NCI-H446 treated with DMSO at 0.1 percent for 48 hours (cell line): ENCODE measurements at places on chromosomes 3 and 15.

- DNase-seq = no peak
These were observed 24.6 kb upstream of the AP4E1 start for GRCh38 chr15:50883903-50884302.

- DNase-seq = no peak
These were observed 221.7 kb upstream of the CMC1 start for GRCh38 chr3:28019740-28020139.

- no peak for DNase-seq
These were observed 473.6 kb downstream of the SOX2 start for GRCh38 chr3:182185313-182185712.

DNA sequence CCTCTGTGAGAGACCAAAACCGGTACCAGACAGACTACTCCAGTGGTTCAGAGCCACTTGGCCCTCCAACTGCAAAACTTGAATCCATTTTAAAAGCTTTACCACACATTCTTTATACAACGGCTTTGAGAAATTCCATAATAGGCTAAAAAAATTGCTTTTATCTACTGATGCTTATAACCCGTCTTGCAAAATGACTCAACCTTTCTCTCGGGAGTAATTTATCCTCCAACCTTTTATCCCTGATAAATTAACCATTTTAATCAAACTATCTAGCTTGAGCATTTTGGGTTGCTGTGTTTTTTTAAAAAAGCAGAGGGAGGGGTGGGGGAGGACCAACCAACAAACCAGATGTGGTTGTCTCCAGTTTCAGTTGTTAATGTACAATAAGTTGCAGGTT is 275.7 kb upstream of the LRTM1 start:
- DNase-seq = no peak

DNA sequence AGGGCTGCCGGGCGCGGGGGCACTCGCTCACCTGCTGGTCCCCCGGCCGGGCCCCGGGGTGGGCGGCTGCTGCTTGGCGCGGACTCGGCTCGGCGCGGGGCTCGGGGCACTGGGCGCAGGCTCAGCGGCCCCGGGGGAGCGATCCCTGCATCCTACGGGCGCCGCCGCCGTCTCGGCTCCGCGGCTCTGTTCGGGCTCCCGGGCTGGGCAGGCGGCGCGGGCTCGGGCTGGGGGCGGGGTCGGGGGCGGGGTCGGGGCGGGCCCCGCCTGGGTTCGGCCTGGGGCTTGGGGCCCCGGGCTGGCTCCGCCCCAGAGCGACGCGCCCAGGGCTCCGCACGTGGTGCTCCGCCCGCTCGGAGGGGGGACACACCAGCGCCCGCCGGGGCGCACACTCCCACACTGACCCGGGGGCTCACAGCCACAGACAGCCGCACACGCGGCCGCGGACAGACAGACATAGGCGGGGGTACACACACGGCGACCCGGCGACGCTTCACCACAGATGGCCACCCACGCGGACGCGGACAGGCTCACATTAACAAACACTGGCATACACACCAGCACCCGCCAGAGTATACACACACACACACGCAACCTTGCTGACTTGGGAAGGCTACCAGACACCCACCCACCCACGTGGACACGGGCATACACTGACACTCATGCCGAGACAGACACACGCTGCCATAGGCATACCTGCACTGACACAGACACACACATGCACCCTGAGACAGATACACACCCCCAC is at the start of gene SCN5A:
SCN5A (minus strand) TSS at position 188 of the 748 bp plus-strand sequence. CDS start 16,380 bp downstream, outside the sequence.
- no peak for DNase-seq

DNA sequence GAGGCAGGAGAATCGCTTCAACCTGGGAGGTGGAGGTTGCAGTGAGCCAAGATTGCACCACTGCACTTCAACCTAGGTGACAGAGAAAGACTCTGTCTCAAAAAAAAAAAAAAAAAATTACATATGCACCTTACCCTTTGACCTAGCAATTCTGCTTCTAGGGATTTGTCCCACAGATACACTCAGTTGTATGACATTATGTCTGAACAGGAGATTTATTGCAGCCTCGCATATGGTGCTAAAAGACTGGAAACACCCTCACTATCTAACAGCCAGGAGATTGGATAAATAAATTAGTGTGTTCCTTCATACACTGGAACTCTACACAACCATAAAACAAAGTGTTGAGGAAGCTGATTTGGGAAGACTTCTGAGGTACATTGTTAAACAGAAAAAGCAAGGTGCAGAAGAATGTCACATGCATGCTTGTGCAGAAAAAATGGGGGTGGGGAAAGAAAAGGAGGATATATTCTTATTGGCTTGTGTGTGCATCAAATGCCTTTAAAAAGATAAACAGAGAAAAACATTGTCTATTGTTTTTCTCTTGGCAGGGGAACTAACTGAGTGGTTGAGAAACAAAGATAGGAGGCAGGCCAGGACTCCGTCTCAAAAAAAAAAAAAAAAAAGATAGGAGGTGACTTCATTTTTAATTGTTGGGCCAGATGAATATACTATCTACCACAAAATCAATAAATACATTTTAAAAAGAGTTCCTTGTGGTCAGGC is 30.9 kb downstream of the PPCDC start:
- DNase-seq = no peak

GRCh38 chr3:149315694-149316093 is 17.7 kb downstream of the TM4SF18 start:
- DNase-seq = no peak

DNA sequence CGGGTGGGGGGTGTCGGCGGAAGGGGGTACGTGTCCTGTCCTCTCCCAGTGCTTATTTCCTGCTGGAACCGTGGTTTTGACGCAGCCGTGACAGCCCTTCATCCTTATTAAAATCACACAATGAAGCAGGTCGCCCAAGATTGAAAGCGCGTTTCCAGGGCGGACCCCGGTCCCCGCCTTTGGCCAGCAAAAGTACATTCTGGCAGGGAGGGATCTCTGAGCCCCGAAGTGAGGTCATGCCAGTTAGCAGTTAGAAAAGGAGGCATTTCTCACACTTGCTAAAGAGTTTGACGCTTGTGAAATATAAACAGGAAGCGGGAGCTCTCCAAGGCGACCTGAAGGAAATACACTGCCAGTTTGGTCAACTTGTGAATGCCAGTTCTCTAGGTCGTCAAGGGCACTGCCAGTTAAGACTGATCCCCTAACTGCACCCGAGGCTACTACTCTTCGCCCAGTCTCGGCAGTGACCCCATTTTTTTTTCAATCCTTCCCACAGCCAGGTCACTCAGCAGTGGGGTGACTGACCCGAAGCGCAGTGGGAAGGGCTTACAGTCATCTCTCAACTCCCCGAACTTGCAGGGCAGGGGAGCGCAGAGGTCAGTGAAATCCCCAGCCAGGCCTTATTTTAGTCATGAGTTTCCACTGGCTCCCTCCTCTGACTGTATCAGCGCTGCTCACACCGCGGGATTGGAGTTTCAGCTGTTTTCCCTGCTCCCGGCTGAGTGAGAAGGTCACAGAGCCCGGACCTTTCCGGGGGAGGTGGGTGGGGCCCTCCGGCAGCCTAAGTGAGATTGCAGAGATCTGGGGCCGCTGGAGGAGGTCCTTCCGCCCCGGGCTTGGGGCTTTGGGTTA is 2.0 kb upstream of the BHLHE40 start:
- no peak for DNase-seq
